Trophoblast cell (in vitro differentiated cells and primary cell): ENCODE measurements at places on chromosomes 3 and 15.

DNA sequence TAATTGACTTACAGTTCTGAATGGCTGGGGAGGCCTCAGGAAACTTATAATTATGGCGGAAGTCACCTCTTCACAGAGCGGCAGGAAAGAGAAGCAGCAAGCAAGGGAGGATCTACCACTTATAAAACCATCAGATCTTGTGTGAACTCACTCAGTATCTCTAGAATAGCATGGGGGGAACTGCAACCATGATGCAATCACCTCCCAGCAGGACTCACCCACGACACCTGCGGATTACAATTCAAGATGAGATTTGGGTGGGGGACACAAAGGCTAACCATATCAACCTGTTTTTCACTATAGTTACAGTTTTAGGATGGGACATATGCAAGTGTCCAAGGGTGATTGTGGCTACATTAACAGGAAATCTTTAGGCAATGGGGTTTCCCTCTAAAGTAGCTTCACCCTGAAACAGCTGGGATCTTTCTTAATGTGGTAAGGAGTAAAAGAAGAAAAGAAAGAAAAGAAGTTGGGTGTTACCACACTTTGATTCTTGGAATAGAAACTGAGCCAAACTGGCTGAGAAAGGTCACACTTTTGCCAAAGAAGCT, 453.8 kb downstream of the OTOL1 start:
- no peak for DNase-seq
- no peak overlapping the region for H3K27ac ChIP-seq
- no peaks in the 10 kb centered on the region for H3K27me3 ChIP-seq
- no peak overlapping the region for H3K4me3 ChIP-seq
- no peaks in the 10 kb centered on the region for H3K36me3 ChIP-seq
- no peaks in the 10 kb centered on the region for H3K4me1 ChIP-seq

GRCh38 chr15:78264304-78265136, at the start of gene DNAJA4:
DNAJA4 (plus strand) TSS chr15:78264562; CDS start chr15:78264764, 202 bp downstream.
- H3K27me3 ChIP-seq, result no peaks in the 10 kb centered on the region
- H3K27ac ChIP-seq, result no peak within 1 kb of the TSS
- no peak for DNase-seq
- no peak within 1 kb of the TSS for H3K4me3 ChIP-seq
- H3K36me3 ChIP-seq, result no peaks in the 10 kb centered on the region

DNA sequence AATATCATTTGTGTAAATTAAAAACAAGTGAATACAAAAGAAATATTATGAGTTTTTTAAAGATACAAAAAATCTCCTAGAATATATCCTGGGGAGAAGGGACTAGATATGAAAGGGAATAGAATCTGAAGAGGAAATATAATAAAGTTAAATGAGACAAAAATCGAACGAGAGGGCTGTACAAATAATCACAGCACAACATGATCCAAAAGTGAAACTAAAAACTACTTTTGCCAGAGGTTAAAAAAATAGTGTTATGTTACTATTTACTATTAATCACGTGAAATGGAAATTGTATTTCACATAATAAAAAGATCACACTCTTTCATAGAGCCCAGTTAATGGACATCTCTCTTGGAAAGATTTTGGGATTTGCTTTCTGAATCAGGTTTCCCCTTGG, 28.6 kb downstream of the CGGBP1 start:
- no peaks in the 10 kb centered on the region for H3K36me3 ChIP-seq
- no peak overlapping the region for H3K27ac ChIP-seq
- H3K4me1 ChIP-seq, result no peaks in the 10 kb centered on the region
- DNase-seq, result no peak
- H3K4me3 ChIP-seq, result no peak overlapping the region
- H3K27me3 ChIP-seq, result no peaks in the 10 kb centered on the region

DNA sequence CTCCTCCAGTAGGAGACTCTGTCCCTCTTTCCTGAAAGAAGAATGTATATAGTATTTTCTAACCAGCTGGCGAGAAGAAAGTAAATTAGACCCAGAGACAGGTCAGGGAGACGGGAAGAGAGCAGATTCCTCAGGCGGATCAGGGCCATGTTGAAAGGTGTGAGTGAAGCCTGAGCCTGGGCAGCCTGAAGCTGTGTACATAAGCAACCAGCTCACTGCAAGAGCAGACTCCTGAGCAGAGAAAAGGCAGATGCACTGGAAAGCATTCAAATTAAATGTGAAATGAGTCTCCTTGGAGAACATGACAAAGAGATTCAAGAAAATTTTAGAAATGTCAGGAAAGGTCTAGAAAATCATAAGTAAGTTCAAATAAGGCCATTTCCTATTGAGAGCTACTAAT, 165.8 kb downstream of the GOLIM4 start:
- no peaks in the 10 kb centered on the region for H3K27me3 ChIP-seq
- H3K4me1 ChIP-seq, result no peaks in the 10 kb centered on the region
- no peaks in the 10 kb centered on the region for H3K36me3 ChIP-seq
- no peak overlapping the region for H3K27ac ChIP-seq

DNA sequence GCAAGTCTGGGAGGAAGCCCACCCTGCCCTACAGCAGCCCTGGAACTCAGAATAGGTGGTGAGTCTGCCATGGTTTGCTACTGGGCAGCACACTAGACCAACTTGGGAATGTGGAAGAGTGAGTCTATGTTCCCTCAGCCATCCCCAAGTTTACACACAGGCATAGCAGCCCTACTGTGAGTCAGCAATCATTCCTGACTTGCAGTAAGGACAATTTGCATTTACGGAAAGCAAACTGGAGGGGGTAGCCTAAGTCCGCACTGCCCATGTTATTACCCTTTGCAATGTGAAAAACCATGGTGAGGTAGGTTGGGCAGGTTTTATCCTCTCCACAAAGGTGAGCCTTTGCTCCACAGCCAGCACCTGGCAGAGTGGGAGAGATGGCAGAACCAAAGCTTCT, 4.6 kb downstream of the TCTA start:
- peak; percentile 90 for DNase-seq
- H3K27me3 ChIP-seq, result no peaks in the 10 kb centered on the region
- peaks cover 38% of the 10 kb centered on the region for H3K4me1 ChIP-seq

GRCh38 chr15:24832282-24832681, 122.5 kb upstream of the SNRPN start:
- H3K27ac ChIP-seq, result no peak overlapping the region
- no peaks in the 10 kb centered on the region for H3K36me3 ChIP-seq
- H3K4me1 ChIP-seq, result no peaks in the 10 kb centered on the region

- no peaks in the 10 kb centered on the region for H3K36me3 ChIP-seq
- H3K27ac ChIP-seq, result peak within 1 kb of the TSS; percentile 66
- peaks cover 11% of the 10 kb centered on the region for H3K4me1 ChIP-seq
Observed at GRCh38 chr3:72887705-72888545, at the start of gene GXYLT2. GXYLT2 (plus strand) TSS chr3:72888046; CDS start chr3:72888234, 188 bp downstream.

GRCh38 chr3:23252122-23252521, 49.0 kb downstream of the UBE2E2 start:
- no peak overlapping the region for H3K27ac ChIP-seq
- no peaks in the 10 kb centered on the region for H3K36me3 ChIP-seq
- no peaks in the 10 kb centered on the region for H3K27me3 ChIP-seq
- H3K4me1 ChIP-seq, result no peaks in the 10 kb centered on the region
- DNase-seq, result no peak
- H3K4me3 ChIP-seq, result no peak overlapping the region

DNA sequence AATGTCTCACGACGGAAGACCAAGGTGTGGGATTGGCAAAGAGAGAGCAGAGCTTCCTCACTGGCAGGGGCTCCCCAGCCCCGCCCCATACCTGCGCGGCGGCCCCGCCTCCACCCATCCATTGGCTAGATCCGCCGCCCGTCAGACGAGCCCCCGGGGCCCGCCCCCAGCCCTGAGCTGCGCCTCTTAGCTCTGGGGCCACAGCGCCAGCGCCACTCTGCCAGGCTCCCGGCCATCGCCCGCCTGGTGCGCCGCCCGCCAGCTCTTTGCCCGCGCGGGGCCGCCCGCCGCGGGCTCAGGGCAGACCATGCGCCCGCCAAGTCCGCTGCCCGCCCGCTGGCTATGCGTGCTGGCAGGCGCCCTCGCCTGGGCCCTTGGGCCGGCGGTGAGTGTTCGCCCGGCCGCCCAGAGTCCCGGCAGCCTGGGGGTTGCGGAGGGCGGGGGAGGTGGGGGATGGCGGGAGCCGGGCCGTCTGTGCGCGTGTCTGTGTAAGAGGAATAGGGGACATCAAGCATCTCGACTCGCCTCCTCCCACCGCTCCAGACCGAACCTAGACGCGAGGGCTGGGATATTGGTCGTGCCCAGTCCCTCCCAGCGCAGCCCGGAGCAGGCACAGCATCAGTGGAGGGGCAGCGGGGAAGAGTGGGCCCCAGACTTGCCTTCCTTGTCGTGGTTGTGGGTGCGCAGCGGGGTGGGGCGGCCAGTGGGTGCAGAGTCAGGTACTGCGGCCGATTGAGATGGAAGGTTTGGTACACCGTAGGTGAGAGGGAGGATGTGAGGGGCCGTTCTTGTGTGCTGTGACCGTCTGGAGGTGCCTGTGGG, at the start of gene VIPR1:
VIPR1 (plus strand) TSS at position 215 of the 822 bp plus-strand sequence; CDS start at position 308, 93 bp downstream.
- H3K36me3 ChIP-seq, result no peaks in the 10 kb centered on the region
- peaks cover 5% of the 10 kb centered on the region for H3K27me3 ChIP-seq
- H3K27ac ChIP-seq, result no peak within 1 kb of the TSS
- DNase-seq, result peak; percentile 83
- peaks cover 21% of the 10 kb centered on the region for H3K4me1 ChIP-seq

DNA sequence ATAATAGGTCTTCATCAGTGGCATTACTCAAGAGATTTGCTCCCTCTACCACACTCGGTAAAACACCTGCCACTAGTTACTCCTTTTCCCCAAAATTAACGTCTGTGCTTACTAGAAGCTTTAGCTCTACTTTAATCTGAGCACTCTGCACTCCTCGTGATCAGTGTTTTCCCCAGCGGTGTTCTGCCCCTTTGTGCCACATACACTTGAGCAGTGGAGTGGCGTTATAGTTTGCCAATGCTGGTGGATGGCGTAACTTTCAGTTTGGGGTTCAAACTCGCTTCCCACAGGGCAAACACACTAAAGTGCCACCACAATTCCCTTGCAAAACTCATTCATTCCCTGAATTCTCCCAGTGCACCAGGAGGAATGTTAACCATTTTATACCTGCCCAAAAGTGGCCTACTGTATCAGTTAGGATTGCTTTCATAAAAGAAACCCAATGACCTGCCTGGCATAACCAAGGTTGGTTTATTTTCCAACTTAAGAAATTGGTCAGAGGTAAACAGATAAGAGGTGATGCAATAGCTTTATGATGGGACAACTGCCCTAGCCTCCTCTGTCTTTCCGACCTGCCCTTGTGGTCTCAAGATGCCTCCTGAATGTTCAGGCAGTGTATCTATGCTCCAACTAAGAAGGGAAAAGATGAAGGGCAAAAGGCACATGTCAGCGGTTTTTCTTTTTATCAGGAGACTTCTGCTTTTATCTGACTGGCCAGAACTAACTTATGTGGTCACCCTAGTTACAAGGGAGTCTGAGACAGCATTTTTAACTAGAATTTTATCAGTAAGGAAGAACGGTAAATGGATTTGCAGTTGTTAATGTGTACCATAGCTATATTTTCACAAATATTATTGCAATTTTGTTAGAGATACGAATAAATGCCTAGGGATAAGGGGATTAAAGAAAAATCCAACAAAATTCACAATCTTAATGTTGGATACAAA, 83.9 kb downstream of the FSIP1 start:
- H3K4me3 ChIP-seq, result no peak overlapping the region
- H3K4me1 ChIP-seq, result no peaks in the 10 kb centered on the region
- no peak overlapping the region for H3K27ac ChIP-seq
- DNase-seq, result no peak
- no peaks in the 10 kb centered on the region for H3K36me3 ChIP-seq

DNA sequence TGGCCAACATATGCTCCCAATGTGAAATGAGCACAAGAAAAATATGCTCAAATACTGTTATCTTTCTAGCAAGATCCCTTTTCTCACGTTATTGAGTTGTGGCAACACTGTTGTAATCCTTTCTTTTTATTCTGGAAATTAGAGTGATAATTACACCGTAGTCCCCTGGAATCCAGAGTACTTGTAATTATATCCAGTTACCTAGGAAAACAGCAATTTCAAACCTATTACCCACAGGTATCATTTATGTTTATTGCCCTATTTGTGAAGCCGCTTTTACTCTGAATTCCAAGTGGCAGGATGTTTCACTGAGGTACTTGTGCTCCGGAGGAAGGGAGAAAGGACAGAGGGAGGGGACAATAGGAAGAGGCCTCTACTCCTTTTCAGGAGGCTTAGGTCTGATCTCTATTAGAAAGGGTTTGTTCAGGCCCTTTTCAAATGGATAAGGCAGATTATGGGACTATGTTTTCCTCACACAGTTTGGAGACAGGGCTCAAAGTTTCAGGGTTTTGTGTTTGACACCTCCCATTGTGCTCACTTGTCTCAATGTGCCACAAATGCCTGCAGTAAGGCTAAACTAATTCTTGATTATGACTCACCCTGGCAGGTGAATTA, 646.6 kb downstream of the TUSC7 start:
- H3K27me3 ChIP-seq, result no peaks in the 10 kb centered on the region
- no peaks in the 10 kb centered on the region for H3K36me3 ChIP-seq

DNA sequence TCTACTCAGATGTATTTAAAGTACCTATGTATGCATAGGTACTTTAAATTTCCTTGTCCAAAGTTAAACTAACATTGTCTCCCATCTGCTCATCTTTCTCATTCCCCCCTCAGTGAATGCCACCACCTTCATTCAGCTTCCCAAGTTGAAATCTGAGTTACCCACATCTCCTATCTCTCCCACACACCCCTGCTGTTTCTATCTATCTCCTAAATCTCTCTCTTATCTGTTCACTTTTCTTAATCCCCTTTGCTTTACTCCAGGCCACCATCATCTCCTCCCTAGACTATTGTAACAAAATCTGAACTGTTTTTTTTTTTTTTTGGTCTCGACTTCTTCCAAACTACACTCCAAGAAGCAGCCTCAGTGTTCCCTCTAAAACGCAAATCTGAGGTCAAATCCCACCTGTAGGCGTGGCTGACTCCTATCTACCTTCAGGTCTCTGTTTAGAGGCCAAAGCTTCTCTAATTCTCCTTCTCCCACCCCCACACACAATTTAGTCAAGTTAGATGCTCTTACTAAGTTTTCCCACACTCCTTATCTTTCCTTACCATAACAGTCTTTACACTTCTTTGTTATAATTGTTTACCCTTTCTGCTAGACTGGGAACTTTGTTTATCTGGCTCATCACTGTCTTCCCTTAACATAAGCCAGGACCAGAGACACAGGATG, 3.5 kb upstream of the NEO1 start:
- no peaks in the 10 kb centered on the region for H3K36me3 ChIP-seq
- no peaks in the 10 kb centered on the region for H3K27me3 ChIP-seq

- no peak overlapping the region for H3K4me3 ChIP-seq
- DNase-seq, result no peak
- H3K27ac ChIP-seq, result no peak overlapping the region
- no peaks in the 10 kb centered on the region for H3K4me1 ChIP-seq
Observed at GRCh38 chr3:14773691-14774128, 45.1 kb upstream of the FGD5 start.

GRCh38 chr3:172040078-172040980, 951 bp downstream of the FNDC3B start:
- no peaks in the 10 kb centered on the region for H3K27me3 ChIP-seq
- peaks cover 4% of the 10 kb centered on the region for H3K4me1 ChIP-seq
- DNase-seq, result peak; percentile 82
- peak overlapping the region; percentile 93 for H3K4me3 ChIP-seq
